ENCODE measurements at places on chromosomes 2 and 18.

GRCh38 chr2:5473635-5474034, 218.5 kb upstream of the SOX11 start:
- DNase-seq = no peak

- DNase-seq = peak; percentile 47
Measured at GRCh38 chr2:27308359-27308881, at the start of gene UCN. UCN (minus strand) TSS chr2:27308445; CDS start chr2:27307895, 550 bp downstream.

DNA sequence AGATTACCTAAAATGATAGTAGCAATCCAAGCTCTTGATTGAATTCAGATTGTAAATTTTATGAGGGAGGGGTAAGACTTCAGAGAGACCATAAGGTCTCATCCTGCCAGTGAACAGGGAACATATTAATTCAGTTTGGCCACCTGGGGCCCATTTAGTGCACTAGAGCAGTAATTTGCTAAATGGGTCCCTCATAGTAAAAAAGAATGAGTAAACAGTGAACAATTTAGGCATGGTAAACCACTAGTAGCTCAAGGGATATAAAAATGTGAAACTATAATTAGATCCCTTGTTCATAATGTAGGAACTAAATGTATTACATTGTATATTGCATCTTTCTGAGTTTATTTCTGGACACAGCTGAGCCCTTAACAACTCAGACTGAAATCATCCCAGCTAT, 4.9 kb upstream of the PHLPP1 start:
- DNase-seq = peak; percentile 52

DNA sequence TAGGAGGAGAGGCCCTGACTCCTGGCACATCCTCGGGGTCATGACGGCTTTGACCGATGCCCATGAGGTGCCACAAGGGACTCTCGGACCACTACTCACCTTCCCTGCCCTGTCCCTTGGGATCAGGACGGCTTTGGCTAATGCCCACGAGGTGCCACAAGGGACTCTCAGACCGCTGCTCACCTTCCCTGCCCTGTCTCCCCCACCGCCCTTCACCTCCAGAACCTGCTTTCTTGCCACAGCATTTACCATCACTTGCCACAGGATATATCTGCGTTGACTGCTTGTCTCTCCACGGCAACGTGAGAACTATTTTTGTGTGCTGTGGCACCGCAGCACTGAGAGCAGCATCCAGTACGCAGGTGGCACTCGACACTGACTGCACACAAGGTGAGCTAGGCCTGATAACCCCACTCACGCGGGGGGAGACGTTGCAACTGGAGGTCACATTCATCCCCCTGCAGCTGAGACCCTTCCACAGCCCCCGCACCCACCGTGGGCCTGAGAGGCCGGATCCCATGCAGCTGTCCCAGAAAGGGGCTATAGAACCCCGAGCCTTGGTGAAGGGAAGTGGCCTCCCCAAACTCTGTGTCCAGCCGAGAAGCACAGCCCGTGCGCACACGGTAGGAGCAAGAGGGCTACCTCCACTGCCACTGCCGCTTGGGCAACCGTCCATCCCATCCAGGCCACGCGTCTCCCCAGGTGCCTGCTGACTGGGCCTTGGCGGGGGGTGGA, 47.5 kb downstream of the ANO7 start:
- no peak for DNase-seq

- no peak for DNase-seq
Measured at GRCh38 chr2:200359552-200359951, 53.1 kb downstream of the SPATS2L start.

DNA sequence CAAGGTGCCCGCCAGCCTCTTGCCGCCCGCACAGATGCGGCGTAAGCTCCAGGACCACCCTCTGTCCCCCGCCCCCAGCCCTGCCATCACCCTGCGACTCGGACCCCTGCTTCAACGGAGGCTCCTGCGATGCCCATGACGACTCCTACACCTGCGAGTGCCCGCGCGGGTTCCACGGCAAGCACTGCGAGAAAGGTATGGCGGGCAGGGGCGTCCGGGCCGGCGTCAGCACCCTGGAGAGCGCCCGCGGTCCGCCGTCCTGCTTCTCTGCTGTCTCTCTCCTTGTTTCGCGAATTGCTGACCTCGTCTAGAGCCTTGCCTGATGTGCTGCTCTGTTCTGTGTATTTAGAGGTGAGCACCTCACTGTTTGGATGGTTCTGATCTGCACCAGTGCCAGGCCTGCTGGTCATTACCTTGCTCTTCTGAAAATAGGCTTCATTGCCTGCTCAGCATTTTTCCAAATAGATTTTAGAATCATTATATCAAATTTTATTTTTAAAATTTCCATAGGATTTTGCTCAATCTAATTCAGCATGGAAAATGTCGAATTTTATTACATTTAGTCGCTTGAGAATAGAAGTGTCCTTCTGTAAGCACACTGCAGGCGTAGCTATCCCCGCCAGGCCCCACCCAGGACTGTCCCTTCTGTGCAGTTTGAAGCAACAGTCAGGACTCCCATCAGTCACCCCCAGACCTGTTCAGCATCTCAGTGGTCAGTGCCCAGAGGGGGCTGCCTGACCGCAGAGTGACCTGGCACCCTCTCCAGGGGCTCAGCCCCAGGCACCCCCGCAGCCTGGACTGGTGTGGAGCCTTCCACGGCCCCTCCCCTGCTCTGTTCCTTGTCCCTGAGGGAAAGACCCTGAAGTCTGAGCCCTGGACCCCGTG, 51.6 kb downstream of the SNED1 start:
- DNase-seq = no peak

GRCh38 chr2:112010751-112011150, 44.3 kb upstream of the TMEM87B start:
- DNase-seq = no peak

DNA sequence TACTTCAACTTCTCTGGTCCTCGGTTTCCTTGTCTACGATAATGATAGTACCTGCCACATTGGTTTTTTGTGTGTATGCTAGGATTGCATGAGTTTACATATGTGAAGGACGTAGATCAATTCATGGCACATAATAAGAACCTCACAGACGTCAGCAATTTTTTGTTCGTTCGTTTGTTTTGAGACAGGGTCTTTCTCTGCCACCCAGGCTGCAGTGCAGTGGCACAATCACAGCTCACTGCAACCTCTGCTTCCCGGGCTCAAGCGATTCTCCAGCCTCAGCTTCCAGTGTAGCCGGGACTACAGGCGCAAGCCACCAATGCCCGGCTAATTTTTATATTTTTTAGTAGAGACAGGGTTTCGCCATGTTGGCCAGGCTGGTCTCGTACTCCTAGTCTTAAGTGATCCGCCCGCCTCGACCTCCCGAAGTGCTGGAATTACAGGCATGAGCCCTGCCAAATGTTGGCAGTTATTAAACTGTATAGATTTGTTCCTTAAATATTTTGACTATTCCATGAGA, 756 bp upstream of the SLC35F5 start:
- DNase-seq = no peak

DNA sequence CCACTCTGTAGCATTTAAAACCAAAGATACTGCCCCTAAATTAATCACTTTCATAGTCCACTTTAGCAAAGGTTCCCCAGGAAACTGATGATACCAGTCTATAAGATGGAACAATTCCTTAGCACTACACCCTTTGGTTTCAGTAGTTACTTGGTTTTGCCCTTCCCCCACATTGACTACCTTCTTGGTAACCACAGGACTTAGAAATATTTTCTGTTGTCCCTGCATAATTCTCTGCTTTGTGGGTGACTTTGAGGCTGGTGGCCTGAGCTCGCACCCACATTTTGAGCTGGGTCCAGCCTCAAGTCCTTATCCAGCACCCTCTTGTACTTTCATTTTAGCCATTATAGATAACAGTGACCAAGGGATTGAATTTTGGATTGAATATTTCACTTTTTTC, 23.1 kb downstream of the ELP2 start:
- no peak for DNase-seq

- no peak for DNase-seq
Measured at GRCh38 chr2:15142069-15142689, 419.0 kb downstream of the NBAS start.

DNA sequence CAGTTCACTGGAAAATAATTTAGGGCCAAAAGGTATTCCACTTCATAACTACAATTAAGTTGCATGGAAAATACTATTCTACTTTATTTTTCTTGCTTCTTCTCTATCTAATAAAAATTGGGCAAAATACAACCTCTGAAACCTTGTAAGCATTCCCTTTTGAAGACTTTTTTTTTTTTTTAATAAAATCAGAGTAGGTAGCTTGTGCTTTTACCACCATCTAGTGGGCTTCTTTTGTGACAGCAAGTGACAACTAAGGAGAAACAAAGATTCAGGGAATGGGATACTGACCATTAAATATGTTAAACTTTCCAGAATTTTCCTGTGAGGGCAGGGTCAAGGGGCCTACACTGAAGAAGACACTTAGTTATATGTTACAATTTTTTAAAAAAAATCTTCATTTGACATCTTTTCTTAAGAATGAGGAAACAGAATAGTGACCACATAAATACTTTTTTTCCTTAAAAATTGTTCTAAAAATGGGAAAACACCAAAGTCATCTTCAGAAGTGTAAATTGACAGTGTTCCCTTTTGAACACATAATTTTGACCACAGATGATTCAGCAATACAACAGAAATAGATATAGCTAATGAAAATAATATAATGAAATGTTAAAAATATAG, 1183.2 kb upstream of the ACVR2A start:
- peak; percentile 18 for DNase-seq

- DNase-seq = no peak
Measured at GRCh38 chr2:80002568-80003157, 301.9 kb downstream of the LRRTM1 start.

- DNase-seq = no peak
Measured at GRCh38 chr2:120672526-120673204, 63.0 kb upstream of the GLI2 start.

DNA sequence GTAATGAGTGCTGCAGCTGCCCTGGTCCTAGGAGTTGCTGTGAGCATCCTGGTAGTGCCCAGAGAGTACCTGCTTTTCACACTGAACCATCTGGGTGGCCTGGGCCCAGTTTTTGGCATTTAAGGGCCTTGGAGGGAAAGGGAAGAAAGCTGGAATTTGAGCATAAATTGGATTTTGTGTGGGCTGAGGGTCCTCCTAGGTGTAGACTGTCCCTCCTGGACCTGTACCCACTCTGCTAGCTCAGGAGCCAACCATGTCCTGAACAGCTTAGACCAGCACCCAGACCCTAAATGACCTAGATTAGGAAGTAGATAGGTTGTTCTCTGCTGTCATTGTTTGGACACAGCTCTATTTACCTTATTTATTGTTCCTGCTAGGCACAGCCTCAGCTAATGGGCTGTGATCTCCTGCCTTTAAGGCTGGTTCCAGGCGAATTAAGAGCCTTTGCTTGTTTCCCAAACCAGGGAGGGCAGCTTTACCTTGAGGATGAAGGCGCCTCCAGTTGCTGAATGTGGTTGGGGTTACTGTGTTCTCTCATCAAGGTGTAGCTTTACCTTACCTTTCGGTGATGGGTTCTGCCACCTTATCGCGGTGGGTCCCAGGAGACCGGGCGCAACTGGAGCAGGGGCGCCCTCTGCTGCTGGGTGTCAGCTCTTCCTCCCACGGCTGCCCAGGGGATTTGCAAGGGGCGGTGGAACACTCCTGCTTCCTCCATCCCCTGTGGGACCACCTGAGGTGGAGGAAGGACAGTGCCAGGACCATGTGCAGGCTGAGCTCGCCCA, 34.4 kb downstream of the ITGA6 start:
- DNase-seq = peak; percentile 50

GRCh38 chr2:73963385-73964120, 21.2 kb upstream of the TET3 start:
- DNase-seq = no peak

GRCh38 chr2:145723872-145724271, 1204.0 kb upstream of the ZEB2 start:
- DNase-seq = no peak

DNA sequence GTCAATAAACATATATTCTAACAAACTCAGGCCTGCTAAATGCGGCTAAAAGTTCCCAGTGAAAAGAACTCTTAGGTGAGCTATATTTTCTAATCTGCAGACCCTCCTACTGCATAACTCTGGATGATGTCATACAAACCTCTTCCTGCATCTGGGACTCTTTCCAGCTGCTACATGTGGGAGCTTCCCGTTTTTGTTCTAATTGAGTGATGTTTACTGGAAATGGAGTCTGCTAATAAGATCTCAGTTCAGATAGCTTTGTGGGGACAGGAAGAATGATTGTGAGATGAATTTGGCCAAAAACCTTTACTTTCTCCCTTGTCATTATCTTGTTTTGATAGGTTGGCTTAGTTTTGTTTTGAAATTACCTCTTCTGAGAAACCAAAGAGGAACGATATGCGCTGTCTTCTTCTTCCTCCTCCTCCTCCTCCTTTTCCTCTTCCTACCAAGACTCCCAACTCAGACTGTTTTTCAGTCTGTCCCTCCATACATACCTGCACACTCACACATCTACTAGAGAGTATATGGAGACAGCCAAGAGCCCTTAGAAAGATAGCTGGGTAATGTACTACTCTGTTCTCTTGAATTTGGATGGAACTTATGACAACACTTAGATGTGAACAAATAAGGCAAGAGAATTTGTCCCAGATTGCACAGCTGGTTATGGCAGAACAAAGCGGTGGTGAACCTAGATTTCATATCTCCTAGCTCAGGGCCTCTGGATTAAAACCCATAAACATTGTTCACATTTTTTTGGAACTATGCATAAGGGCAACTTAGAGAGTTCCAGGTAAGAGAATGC, 39.8 kb upstream of the AAK1 start:
- DNase-seq = peak; percentile 65

DNA sequence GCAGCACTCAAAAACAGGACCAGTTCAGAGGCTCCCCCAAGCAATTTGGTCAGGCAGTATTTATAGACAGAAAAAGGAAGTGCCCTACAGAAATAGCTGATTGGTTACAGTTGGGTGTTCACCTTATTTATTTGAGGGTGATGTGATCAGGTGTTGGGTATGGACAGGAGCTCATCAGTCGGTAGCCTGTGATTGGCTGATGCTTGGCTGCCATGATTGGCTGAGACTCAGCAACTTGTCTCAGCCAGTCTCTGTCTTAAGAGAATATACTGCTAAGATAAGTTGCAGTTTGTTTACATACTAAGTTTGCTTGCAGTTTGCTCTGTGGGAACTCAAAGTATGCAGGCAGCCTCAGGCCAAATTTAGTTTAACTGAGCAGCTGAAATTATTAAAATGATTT, 9.4 kb downstream of the ABCG8 start:
- peak; percentile 0 for DNase-seq

- DNase-seq = no peak
Measured at GRCh38 chr2:227613272-227613660, 1.4 kb downstream of the SCYGR3 start.

- DNase-seq = no peak
Measured at GRCh38 chr2:174335988-174336500, 1.3 kb downstream of the SP9 start.

DNA sequence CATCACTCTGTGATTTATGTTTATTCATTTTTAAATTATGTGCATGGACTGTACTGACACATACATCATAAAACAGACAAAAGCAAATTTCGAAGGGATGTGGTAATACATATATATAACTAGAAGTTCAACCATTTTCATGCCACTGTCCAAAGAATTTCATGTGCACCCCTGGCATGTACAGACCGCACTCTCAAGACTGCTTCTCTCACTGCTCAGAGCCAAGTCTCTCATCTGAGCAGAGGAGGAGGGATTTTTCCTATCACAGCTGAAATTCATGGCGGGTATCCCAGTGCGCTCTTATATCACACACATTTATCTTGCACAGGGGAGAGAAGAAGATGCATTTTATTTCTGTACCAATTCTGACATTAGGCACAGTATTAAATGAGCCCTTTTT, 5.9 kb downstream of the TMEM178A start:
- DNase-seq = no peak

GRCh38 chr2:43123981-43124686, 102.3 kb downstream of the ZFP36L2 start:
- DNase-seq = no peak

GRCh38 chr2:173462892-173463840, 108.5 kb downstream of the CDCA7 start:
- DNase-seq = no peak

GRCh38 chr18:25795213-25795612, 295.2 kb downstream of the SS18 start:
- no peak for DNase-seq
